H1 (cell line): ENCODE measurements at places on chromosomes 5 and 9. TPM values are rescaled to one million over a fixed set of nuclear protein-coding genes. Genes with fewer than 3 reads are reported as not detected.

GRCh38 chr9:82882748-82883147 lies 180.2 kb downstream of the RASEF start:
- H3K4me1 ChIP-seq = peaks cover 13% of the 10 kb centered on the region
- H3K36me3 ChIP-seq = no peaks in the 10 kb centered on the region
- H3K27me3 ChIP-seq = no peaks in the 10 kb centered on the region

Gene NR2F1-AS1
- total RNA-seq = 1.6 and 2.1 TPM in 2 replicates

Gene GFI1B
- total RNA-seq = 0.09 and 0.71 TPM in 2 replicates

DNA sequence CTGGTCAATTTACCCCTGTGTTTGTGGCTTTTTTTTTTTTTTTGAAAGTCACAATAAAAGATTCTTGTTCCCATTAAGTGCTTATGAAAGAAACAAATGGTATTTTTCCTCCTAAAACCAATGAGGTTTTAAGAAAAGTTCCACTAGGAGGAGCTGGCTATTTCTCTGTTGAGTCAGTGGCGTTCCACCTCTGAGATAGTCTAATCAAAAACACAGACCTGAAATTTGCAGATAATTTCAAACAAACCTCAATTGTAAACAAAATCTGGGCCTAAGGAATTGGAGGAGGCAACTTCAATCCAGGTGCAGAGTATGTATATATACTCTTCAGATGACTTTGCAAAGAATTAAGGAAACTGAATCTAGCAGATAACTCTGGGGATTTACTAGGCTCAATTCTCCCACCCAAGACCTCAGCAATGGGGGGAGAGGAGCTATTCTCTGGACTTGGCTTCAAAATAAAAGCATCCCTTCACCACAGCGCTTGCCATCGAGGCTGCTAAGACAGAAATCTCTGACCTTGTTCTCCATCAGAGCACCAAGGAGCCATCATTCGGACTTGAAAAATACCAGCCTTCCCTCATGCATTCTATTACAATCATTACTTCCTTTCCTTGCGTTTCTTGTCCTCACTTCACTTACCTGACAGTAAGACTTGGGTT lies 52.4 kb downstream of the FANCC start:
- no peak for DNase-seq
- no peak overlapping the region for H3K27ac ChIP-seq
- H3K4me1 ChIP-seq = peaks cover 2% of the 10 kb centered on the region
- H3K4me3 ChIP-seq = no peak overlapping the region
- H3K36me3 ChIP-seq = no peaks in the 10 kb centered on the region

- no peaks in the 10 kb centered on the region for H3K27me3 ChIP-seq
- no peak for DNase-seq
- no peaks in the 10 kb centered on the region for H3K4me1 ChIP-seq
- H3K36me3 ChIP-seq = no peaks in the 10 kb centered on the region
- no peak overlapping the region for H3K27ac ChIP-seq
Measured at GRCh38 chr9:115972843-115973595, 180.6 kb upstream of the PAPPA start.

- no peak for DNase-seq
- no peak overlapping the region for H3K27ac ChIP-seq
- no peak overlapping the region for H3K4me3 ChIP-seq
- no peaks in the 10 kb centered on the region for H3K27me3 ChIP-seq
- H3K4me1 ChIP-seq = no peaks in the 10 kb centered on the region
Measured at GRCh38 chr5:120164986-120165385, 299.1 kb upstream of the PRR16 start.

DNA sequence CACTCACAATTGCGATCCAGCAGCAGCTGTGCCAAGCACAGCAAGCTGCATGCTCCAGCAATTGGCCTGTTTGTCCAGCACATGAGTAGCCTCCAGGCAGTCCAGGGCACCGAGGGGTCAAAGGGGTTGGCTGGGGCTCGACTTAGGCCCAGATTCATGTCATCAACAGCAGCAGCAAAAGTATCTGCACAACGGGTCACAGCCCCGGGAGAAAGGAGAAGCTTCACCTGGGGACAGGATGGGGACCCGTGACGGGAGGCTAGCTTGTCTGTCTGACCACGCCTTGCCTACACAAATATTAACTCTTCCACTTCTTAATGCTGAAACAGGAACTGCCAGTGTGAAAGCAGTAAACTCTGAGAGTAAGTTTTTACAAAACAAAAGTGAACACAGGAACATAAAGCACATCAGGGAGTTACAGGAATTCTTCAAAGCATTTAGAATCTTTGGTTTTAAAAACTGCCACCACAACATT lies 191.2 kb downstream of the PIK3R1 start:
- H3K4me1 ChIP-seq = no peaks in the 10 kb centered on the region; the same call in 1 of the 2 replicates
- H3K27ac ChIP-seq = no peak overlapping the region
- no peak overlapping the region for H3K4me3 ChIP-seq

GRCh38 chr5:126234563-126235195 lies 188.5 kb upstream of the GRAMD2B start:
- H3K27ac ChIP-seq = no peak overlapping the region
- peak; percentile 54 for DNase-seq
- no peaks in the 10 kb centered on the region for H3K4me1 ChIP-seq
- H3K4me3 ChIP-seq = no peak overlapping the region
- peaks cover 1% of the 10 kb centered on the region for H3K27me3 ChIP-seq

Gene FOXD4L5
- total RNA-seq = 0.13 TPM in 1 of 2 replicates, not detected in the other

Gene LCN12
- 1.5 and 1.7 TPM in 2 replicates for total RNA-seq

Gene GBGT1
- 9.7 and 10.0 TPM in 2 replicates for total RNA-seq

- DNase-seq = no peak
- no peaks in the 10 kb centered on the region for H3K4me1 ChIP-seq
- H3K4me3 ChIP-seq = no peak overlapping the region
- no peaks in the 10 kb centered on the region for H3K36me3 ChIP-seq
- no peaks in the 10 kb centered on the region for H3K27me3 ChIP-seq
- H3K27ac ChIP-seq = no peak overlapping the region
Measured at GRCh38 chr5:136720674-136721073, 355.3 kb upstream of the TRPC7 start.

GRCh38 chr5:58266402-58266801 lies 193.5 kb downstream of the PLK2 start:
- H3K27ac ChIP-seq = no peak overlapping the region
- DNase-seq = no peak
- no peak overlapping the region for H3K4me3 ChIP-seq
- no peaks in the 10 kb centered on the region for H3K36me3 ChIP-seq
- H3K4me1 ChIP-seq = no peaks in the 10 kb centered on the region
- no peaks in the 10 kb centered on the region for H3K27me3 ChIP-seq

Gene CDC20B
- not detected in 2 replicates for total RNA-seq

- H3K27me3 ChIP-seq = peaks cover 4% of the 10 kb centered on the region
- H3K36me3 ChIP-seq = no peaks in the 10 kb centered on the region
- no peak for DNase-seq
Measured at GRCh38 chr9:4490705-4491625, 697 bp downstream of the SLC1A1 start.

DNA sequence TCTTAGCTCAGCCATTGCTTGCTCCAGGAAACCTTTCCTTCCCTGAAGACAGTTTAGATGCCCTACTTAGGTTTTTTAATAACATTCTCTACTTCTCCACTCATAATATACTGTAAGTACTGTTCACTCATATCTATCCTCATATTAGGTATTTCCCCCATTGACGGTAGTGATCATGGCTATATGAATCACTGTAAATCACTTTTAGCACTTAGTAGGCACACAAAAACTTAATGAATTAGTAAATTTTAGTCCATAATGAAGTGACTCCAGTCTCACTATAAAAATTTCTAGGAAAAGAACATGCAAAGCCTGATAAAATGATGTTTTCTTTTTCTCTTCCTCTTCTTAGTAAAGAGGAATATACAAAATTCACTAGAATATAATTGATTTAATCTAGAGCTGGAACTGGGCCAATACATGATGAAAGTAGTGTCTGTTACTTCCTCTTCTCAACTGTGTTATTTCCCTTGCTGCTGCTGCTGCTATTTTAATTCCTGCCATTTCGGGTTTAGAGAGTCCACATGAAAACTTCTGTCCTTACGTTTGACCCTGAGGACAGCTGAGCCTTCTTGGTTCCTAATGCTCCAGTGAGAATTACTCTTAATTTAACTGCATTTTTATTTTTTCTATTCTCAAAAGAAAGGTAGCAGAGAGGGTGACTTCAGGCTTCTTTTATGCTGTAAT lies 73.5 kb downstream of the LNPEP start:
- H3K27me3 ChIP-seq = no peaks in the 10 kb centered on the region
- no peaks in the 10 kb centered on the region for H3K36me3 ChIP-seq
- DNase-seq = no peak

GRCh38 chr5:154756868-154757813 lies 2.0 kb downstream of the LARP1 start:
- H3K4me3 ChIP-seq = peak overlapping the region; percentile 66
- no peaks in the 10 kb centered on the region for H3K27me3 ChIP-seq
- H3K4me1 ChIP-seq = peaks cover 35% of the 10 kb centered on the region
- peak overlapping the region; percentile 84; the same call in 1 of the 2 replicates for H3K27ac ChIP-seq
- DNase-seq = no peak
- H3K36me3 ChIP-seq = no peaks in the 10 kb centered on the region; the same call in 1 of the 2 replicates

Gene CDX1
- not detected in 2 replicates for total RNA-seq
